T-helper 22 cell (primary cell): ENCODE measurements at places on chromosomes 1 and 21.
A peak's percentile ranks its signal among the peaks of the same experiment; 100 is the strongest.

DNA sequence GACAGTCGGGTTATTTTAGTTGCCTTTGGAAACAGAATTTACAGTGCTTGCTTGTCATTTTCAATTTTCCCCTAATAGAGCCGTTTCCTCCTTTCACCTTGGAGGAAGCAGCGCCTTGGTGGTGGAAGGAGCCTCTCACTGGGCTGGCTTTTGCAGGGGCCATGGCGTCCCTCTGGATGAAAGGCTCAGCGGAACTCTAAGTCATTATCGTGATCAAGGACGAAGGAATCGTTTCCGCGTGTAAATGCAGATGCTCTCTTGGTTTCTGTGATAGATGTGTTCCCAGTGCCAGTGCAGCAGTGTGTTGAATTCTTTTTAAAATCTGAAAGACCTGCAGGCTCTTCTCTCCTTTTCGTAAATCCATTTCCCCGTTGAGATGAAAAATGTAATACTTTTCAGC lies 126.2 kb upstream of the LMO4 start:
- no peak for DNase-seq

DNA sequence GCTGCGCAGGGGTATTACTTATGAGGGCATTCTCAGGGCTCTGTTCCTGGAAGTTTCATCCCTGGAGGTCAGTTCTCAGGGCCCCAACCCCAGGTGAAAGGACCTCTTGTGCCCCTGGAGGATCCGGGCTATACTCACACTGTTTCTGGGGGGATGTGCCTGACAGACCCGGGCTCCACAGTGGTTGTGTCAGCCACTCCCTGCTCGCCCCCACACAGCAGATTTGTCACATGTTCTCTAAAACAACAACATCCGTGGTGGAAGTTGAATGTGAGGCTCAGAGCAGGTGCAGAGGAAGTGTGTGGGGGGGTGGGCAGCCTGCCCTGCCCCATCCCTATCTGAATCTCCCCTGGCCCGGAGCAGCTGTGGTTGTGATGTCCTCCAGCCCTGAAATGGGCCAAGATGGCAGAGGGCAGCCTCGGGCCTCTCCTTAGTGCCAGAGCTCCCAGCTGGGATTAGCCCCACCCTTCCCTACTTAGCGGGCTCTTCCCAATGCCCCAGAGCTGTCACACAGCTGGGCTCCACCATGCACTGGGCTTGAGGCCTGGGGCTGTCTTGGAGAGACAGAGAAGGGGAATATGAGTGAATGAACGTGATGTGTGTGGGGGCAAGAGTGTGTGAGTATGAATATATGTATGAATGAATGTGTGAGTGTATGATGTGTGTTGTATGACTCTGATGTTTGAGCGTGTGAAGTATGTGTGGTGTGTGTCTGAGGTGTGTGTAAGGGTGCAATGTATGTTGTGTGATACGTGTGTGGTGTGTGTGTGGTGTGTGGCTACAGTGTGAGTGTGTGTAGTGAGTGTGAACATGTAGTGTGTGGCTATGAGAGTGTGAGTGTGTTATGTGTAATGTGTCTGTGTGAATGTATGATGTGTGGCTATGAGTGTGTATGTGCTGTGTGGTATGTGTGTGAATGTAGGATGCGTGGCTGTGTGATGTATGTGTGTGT lies 1.5 kb upstream of the FCMR start:
- DNase-seq: peak; percentile 52

DNA sequence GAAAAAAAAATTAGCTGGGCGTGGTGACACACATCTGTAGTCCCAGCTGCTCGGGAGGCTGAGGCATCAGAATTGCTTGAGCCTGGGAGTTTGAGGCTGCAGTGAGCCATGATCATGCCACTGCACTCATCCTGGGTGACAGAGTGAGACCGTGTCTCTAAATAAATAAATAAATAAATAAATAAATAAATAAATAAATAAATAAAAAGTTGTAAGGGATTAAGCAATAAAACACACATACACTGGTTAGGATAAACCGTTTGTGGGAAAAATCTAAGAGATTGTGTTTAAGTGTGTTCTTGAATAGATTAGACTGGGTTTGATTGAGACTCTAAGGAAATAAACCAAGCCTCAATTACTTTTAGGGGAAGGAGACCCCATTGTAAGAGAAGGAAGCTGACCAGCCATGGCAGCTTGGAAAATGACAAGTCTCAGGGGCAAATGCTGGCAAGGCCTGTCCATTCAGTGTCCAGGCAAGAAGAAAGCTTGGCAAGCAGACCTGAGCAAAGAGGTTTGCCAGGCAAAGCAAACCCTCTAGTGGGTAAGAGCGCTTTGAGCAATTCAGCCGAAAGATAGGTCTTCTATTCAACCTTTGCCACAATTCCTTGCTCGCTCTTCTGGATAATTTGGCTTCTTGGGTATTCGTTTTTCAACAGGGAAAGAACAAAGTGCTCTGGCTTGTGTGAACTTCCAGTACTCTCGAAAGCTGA lies 106.9 kb upstream of the SERBP1 start:
- no peak for DNase-seq

GRCh38 chr1:225849925-225850324 lies 32.3 kb downstream of the TMEM63A start:
- no peak for DNase-seq

DNA sequence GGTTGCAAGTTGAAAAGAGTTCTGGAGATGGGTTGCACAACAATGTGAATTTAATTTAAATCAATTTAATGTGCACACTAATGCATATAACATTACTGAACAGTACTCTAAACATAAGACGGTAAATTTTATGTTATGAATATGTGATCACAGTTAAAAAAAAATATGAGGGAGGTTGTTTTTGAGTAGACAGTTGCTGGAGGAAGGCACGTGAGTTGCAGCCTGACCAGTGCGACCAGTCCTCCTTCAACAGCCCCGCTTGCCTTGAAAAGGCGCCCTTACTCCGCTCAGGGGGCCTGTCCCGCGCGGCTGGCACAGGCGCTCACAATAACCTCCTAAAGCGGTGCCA lies 322 bp upstream of the OLIG1 start:
- no peak for DNase-seq

DNA sequence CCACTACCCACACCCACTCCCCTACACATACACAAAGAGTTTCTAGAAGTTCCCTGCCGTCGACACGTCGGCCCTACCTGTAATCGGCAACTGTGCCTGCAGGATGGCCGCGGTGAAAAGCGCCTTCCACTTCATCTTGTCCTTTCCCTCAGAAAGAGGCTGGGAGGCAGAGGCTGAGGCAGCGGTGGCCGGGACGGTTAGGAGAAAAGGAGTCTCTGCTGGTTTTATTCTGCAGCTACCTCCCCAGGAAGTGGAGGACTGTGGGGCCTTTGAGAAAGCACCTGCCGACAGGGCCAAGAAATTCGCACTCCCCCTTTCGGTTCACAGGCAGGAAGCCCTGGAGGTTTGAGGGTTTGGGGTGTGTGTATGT lies at the start of gene CD247:
TSS of gene CD247 (minus strand) at position 199 of the 370 bp plus-strand sequence. CDS start at position 135, 64 bp downstream.
- peak; percentile 66 for DNase-seq

DNA sequence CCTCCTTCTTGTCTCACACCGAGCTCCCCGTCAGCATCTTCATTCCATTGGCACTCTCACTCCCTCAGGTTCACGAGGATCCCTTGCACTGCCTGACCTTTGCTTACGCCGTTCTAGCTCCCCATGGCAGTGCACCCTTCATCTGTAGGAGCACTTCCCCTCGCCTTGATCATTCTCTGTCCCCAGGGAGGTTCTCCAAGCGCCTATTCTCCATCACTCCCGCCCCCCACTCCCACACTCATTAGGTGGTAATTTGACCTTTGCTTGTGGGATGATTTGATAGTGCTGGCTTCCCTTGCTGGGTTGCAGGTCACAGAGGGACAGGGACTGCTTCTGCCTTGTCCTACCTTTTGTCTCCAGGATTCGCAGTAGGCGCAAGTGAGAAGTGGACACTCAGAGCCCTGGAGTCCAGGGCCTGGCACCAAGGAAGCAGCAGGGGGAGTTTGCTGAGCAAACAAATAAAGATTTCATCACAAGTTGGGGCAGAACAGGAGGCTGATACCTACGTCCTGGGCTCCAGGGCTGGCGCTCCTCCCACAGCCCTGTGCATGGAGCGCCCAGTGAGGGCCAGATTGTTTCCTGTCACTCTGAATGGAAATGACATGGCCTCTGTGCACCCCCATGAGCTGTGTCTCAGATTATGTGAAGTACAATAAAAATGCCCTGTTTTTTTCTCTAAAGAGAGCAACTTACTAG lies 82.0 kb upstream of the RUNX3 start:
- no peak for DNase-seq
